ENCODE measurements at places on chromosomes 13 and 19.

GRCh38 chr19:18176367-18177310, 3.0 kb downstream of the IFI30 start:
- DNase-seq: no peak

DNA sequence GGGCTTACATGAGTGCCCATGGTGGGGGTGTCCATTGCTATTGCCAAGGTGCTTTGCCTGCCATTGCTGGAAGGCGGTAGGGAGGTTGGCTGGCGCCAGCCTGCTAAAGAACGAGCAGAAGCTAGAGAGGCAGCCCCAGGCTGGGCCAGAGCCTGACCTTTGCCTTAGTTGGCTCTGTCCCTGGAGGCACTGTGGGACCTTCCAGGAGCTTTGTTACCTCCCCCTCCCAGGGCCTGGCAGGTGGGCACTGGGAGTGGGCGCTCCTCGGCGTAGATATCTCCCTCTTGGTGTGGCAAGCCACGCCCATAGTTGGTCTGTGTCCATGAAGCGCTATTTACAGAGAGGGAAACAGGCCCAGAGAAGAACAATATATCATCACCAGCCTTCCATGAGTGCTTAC, 2.3 kb upstream of the SLC25A42 start:
- DNase-seq: no peak

GRCh38 chr13:64528838-64529237, 2701.3 kb downstream of the PCDH9 start:
- no peak for DNase-seq

DNA sequence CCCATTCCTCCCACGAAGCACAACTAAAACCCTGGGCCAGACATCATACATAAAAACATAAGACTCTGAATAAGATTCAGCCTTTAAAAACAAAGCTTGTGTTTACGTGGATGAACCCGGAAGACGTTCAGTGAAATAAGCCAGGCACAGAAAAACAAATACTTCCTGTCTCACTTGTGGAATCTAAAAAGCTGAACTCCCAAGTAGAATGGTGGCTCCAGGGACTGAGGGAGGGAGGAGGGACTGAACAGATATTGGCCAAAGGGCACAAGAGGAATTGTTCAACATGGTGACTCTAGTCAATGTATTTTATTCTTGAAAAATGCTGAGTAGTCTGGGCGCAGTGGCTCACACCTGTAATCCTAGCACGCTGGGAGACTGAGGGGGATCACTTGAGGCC, 35.7 kb upstream of the TPM4 start:
- DNase-seq: no peak

DNA sequence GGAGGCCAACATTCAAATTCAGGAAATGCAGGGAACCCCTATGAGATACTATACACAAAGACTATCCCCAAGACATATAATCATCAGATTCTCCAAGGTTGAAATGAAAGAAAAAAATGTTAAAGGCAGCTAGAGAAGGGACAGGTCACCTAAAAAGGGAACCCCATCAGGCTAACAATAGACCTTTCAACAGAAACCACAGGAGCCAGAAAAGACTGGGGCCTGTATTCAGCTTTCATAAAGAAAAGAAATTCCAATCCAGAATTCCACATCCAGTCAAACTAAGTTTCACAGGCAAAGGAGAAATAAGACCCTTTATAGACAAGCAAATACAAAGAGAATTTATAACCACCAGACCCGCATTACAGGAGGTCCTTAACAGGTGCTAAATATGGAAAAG, 1703.6 kb upstream of the PRR20A start:
- no peak for DNase-seq
